ENCODE measurements at places on chromosomes 16 and 17.

- DNase-seq = no peak
Observed at GRCh38 chr16:81600275-81600674, 155.7 kb downstream of the CMIP start.

- DNase-seq = no peak
Observed at GRCh38 chr16:51839727-51840462, 688.8 kb upstream of the SALL1 start.

GRCh38 chr16:69619514-69619913 is 53.7 kb downstream of the NFAT5 start:
- DNase-seq = no peak

- no peak for DNase-seq
Observed at GRCh38 chr16:57315416-57315815, 30.9 kb upstream of the PLLP start.

DNA sequence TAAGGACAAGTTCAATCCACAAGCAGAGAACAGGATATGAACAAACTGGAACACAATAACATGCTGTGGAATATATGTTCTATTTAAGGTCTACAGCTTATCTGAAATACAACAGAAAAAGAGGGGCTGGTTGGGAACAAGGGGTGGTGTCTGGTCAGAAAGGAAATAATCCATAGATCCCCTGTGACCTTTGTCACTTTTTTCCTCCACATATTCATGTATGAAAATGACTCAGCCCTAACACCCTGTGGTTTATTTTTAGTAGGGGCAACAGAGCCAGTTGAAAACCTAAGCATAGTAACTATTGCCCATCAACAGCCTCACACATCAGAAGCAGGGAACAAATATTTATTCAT is 12.3 kb upstream of the SPAG9 start:
- DNase-seq = no peak

DNA sequence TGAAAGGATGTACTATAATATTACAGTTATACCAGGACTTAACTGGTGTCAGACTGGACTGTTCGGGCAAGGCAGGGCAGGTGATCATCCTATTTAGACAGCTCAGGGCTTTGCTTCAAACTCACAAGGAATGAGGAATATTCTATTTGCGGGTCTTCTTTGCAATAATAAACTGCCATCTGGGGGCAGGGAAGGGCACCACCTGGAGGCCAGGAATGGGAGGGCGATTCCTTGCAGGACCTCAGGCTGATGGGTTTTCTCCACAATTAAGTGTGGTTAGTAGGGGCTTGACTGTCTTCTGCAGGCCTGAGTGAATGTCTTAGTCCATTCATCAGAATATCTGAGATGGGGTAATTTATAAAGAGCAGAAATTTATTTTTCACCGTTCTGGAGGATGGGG is 424.1 kb downstream of the CA10 start:
- DNase-seq = no peak

- peak; percentile 13 for DNase-seq
Observed at GRCh38 chr16:87608400-87608985, 6.2 kb downstream of the JPH3 start.

DNA sequence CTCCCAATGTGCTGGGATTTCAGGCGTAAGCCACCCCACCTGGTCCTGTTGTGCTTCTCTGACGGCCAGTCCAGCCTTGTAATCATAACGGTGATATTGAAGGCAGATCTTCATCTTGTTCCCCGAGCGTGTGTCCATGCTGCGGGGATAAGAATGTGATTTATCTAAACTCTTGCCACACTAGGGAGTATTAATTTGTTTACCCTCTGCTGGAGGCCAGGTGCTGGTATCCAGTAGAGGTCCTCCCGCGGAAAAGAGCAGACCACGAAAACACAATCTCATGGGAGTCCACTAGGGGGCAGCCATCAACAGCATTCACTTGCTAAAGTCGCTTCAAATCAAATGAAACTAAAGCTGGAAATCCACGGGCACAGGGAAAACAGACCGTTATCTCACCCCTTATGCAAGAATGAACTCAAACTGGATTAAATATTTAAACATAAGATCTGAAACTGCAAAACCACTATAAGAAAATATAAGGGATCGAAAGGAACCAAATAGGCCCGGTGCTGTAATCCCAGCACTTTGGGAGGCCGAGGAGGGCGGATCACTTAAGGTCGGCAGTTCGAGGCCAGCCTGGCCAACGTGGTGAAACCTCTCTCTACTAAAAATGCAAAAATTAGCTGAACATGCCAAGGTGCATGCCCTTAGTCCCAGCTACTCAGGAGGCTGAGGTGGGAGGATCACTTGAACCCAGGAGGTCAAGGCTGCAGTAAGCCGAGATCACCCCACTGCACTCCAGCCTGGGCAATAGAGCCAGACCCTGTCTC is 22.3 kb upstream of the RBBP6 start:
- DNase-seq = peak; percentile 77

GRCh38 chr16:57412584-57412983 is 8.0 kb downstream of the CCL17 start:
- no peak for DNase-seq

DNA sequence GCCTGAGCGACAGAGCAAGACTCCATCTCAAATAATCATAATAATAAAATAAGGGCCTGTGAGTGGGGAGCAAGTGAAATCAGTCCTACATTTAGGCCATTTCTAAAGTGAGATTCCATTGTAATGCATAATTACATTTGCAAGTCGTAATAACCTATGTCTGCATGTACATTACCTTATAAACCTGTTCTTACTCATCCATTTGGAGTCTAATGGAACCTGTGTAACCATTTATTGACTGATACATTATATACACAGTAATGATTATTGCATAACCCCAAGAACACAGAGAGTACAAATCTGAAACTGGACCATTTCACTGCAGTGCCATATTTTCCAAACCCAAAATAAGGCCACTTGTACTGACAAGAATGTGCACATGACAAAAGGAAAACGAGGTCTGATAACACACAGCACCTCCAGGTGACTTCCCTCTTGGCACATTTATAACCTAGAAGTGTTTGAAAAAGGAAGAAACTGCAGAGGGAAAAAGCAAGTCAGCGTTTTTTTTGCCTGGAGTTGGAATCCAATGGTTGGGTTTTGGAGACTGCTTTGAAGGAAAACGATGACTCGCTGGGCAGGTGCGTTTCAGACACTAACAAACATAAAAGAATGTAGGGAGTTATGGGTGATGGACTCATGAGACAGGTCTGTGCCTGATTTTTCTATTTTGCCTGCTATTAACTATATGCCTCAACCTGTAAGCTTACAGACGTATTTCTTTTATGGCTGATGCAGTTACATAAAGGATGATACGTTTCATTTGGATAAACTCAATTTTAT is 63.6 kb upstream of the KIFC3 start:
- no peak for DNase-seq

DNA sequence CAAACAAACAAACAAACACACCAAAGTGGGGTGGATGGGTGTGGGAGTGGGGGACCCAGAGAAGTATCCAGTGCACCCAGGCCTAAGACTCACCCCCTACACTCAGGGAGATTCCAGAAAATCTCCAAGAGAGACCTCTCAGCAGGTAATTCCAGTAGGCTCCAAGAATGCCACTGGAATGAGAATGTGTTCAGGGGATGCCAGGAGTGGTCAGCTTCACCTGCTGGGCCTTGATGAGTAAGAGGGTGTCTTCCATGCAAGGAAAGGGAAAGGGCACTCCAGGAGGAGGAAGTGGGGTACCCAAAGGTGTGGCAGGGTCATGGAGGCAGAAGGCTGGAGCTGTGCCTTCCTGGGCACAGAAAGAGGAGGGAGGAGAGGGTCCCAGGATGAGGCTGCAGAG is 9.9 kb downstream of the CDH1 start:
- DNase-seq = no peak

- DNase-seq = no peak
Observed at GRCh38 chr16:86285938-86286921, 224.1 kb upstream of the FOXF1 start.

DNA sequence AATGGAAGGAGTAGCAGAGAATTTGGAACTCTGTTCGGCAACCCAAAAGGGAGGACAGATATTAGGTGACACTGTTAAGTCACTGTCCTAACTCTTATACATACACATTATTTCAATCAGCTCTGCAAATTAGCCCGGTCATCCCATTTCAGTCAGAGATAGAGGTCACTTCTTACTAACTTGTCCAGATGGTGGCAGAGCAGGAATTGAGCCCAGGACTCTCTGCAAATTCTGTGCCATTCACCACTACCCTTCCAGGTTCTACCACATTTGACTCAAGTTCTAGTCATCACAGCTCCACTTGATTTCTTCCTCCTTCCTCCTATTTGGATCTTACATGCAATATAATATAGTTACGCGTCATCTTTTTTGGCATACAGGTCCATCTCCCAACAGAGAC is 35.9 kb upstream of the NUDT7 start:
- no peak for DNase-seq

- DNase-seq = no peak
Observed at GRCh38 chr16:57883953-57884654, 81.8 kb upstream of the KIFC3 start.

DNA sequence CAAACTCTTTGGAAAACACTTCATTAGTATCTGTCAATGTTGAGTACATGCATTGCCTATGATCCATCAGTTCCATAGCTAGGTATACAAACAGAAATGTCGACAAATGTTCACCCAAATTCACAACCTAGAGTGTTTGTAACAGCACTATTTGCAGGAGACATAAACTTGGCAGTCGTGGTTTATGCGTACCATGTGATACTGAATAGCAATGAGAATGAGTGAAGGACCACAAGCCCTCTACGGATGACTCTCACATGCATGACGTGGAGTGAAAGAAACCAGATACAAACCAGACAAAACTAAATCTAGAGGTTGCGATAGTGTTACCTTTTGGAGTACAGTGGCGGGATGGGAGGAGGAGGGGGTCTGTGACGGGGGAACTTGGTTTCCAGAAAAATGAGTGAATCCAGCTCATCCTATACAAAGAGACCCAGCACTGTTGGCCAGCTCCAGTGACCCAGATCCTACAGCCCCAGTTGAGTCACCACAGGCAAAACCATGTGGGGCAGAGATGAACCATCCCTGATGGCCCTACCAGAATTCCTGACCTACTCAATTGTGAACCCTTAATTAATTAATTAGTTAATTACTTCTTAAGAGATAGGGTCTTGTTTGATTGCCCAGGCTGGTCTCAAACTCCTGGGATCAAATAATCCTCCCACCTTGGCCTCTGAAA is 15.9 kb upstream of the ULK2 start:
- DNase-seq = no peak

DNA sequence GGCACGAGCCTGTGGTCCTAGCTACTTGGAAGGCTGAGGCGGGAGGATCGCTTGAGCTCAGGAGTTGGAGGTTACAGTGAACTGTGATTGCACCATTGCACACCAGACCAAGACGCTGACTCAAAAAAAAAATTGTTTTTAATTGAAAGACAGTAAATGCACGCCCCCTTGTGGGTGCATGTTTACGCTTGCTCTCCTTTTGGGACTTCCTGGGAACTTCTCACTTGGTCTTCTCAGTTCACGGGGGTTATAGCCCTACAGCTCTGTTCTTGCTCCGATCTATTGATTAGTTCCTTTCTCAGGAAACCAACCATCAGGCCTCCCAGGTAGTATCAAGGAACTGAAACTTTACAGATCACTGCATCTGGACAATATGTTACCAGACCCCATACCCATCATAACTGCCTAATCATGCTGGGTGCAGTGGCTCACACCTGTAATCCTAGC is 14.2 kb upstream of the RIPOR1 start:
- peak; percentile 76 for DNase-seq

DNA sequence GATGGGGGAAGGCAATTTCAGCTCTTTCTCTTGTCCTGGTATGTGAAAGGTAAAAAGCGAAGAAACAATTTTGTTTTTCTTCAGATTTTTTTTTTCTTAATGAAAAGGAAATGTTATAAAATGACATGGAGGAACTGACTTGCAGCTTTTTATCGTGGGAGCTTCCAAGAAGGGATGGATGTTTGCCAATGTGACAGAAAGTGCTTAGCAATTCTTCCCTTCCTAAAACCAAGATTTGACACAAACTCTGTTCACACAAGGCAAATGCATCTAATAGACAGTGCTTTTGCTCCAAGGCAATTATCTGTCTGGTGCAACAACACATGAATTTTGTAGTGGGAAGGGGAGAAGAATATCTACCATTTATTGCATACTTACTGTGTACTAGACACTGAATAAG is 988.5 kb downstream of the CDH11 start:
- no peak for DNase-seq

GRCh38 chr17:40073454-40074174 is 10.8 kb downstream of the THRA start:
- no peak for DNase-seq

DNA sequence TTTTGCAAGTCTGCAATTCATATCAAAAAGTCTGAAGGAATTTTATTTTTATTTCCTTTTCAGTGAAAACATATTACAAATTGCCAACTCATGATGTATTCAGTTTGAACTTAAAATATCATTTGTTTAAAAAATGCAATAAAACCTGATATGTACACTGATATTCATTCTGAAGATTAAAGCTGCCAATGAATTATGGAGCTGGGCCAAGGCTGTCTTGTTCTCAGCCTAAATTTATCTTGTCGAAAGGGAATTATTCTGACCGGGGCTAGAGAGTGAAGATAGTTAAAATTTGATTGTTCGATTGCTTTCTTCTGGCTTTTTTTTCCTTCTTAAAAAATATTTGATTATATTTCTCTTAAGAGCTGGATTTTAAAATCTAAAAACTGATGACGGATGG is 54.0 kb upstream of the RBFOX1 start:
- DNase-seq = no peak

GRCh38 chr17:79952265-79952877 is 83.3 kb downstream of the TBC1D16 start:
- no peak for DNase-seq

GRCh38 chr16:4273858-4274311 is 1.1 kb upstream of the TFAP4 start:
- peak; percentile 55 for DNase-seq

GRCh38 chr17:17872547-17873345 is 36.0 kb upstream of the SREBF1 start:
- no peak for DNase-seq

- no peak for DNase-seq
Observed at GRCh38 chr17:80319999-80320344, 59.3 kb downstream of the RNF213 start.

GRCh38 chr17:38421171-38421841 is 7.0 kb upstream of the ARHGAP23 start:
- no peak for DNase-seq

GRCh38 chr16:28202147-28202746 is 9.5 kb downstream of the XPO6 start:
- peak; percentile 48 for DNase-seq

DNA sequence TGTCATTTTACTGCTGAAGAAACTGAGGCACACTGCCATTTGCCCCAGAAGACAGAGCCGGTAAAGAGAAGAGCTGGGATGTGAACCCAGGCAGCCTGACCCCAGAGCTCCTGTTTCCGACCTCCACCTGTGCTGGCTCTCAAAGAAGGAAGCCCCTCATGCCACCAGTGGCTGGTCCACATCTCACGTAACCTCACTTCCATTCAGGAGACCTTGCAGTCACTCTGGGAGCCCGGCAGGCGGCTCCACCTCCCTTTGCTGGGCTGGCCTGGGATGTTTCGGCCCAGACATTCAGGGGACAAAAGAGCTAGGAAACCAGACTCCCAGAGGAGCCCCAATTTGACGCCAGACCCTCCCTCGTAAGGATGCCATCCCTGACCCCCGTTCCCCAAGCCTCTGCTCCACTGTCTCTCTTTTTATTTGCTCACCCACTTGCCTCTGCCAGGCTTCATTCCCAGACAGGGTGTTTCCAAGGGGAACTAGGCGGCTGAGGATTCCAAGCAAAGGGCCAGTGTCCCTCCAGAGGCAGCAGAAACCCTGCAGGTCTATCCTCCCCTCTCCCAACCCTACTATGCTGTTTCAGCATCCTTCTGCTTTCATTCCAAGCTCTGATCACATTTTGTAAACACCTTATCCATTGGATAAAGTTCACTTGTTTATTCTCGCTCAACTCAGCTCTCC is 2.8 kb downstream of the TAF1C start:
- no peak for DNase-seq

- no peak for DNase-seq
Observed at GRCh38 chr16:7268182-7268581, 64.5 kb upstream of the RBFOX1 start.

Data from stimulated activated CD4-positive, alpha-beta T cell treated with anti-CD3 and anti-CD28 coated beads, Interleukin-1b, Interleukin-23, amount 100 ng/mL, for 48 hours (primary cell).